Hematopoietic multipotent progenitor cell treated with erythropoietin and hydrocortisone succinate and interleukin-3 and kit ligand, for 15 days (in vitro differentiated cells): ENCODE measurements at places on chromosomes 2 and 18.

DNA sequence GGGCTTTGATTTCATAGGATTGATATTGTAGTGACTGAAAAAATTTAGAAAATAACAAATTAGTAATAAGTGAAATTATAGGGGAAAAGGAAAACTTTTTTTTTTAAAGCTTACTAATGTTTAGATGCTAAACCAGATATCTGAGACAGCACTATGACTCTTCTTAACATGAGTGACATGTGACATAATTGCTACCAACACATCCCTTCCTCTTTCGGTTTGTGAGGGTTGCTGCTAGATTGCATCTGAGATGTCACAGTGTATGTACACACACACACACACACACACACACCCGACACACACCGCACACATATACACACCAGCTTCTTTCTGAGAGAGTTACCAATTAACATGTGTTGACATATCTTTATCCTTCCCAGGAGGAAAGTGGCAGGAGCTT, 18.0 kb downstream of the RAPGEF4 start:
- no peak for DNase-seq

DNA sequence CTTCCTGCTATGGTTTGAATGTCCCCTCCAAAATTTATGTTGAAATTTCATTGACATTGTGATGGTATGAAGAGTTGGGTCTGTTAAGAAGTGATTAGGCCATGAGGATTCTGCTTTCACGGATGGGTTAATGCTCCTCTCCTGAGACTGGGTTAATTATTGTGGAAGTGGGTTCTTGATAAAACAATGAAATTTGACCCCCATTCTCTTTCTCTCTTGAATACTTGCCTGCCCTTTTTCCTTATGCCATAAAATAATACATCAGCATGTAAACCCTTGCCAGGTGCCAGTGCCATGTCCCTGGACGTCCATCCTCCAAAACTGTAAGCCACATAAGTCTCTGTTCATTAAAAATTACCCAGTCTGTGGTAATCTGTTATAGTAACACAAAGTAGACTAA, 352.8 kb downstream of the LRRTM4 start:
- DNase-seq, result no peak

DNA sequence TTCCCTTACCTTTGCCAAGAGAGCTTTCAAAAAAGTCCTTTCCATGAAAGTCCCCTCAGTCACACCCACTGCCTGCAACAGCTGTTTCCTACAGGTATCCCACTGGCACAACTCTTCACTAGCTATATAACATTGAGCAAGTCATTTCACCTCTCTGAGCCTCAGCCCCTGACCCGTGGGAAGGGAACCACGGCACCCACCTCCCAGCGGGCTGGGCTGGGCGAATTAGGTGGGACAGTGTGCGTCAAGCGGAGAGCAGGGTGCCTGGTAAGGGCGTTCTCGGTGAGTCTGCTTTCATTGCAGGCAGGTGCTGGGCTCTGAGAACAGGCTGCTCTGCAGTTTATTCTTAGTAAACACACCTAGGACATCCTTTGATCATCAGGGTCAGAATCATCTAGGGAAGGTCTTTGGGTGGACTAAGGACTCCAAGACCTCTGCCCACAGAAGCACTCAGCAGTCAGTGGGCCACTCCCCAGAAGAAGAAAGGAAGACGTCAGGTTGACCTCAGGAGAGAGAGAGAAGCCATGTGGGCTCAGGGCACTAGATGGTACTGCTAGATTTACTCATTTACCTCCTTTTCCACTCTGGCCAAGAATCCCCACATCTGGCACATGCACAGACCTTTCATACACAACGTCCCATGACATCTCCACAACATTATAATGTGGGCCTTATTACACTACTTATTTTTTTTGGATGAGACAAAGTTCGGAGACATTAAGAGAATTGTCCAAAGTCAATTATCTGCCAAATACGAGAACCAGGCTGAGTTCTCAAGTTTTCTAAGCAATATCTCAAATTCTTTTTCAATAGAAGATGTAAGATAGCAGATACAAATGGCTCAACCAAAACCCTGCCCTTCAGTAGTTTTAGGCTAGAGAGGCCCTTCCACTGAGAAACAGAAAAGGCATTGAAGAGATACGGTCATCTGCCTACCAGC, 79.9 kb downstream of the GALNT14 start:
- no peak for DNase-seq

DNA sequence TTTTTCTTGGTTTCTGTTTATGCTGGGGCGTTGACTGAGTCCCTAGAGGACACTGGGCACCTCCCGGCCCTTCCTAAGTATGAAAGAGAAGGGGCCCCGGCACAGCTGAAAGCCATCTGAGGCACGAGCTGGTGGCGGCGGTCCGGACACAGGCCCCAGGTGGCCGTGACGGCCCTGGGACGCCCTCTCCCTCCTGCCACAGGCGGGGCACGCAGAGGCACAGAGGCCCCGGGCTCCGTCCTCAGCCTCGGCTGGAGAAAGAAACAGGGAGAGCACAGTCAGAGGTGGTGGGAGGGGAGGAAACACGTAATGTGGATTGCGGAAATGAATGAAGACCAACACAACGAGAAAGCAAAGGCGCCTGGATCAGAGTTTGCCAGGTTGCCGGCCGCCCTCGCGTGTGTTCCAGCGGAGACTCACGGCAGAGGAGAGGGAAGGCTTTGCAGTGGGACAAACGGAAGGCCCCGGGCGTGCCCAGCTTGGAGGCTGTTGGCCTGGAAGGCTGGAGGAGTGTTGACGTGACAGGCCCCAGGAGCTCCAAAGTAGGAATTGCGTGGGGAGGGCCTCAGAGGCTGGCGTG, 119.1 kb downstream of the PTGR3 start:
- DNase-seq, result no peak

GRCh38 chr2:32772638-32773447, 145.0 kb downstream of the TTC27 start:
- DNase-seq, result peak; percentile 46

DNA sequence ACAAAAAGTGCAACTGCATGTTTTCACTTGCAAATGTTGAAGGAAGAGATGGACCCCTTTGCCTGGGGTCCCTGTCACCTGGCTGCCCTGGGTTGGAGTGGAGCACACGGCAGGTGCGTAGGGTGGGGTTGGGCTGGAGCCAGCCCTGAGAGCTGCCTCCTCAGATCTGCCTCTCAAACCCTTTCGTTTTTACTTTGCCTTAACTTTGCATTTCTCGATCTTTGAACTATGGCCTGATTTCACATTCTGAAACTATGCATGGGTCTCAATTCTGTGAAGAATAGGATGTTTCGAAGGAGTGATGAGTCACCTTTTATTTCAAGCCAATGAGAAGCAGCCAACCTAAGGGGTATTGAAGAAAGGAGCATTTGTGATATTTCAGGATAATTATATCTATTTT, 132.8 kb downstream of the ACOXL start:
- DNase-seq, result no peak

GRCh38 chr2:68448671-68449653, 18.1 kb downstream of the FBXO48 start:
- DNase-seq, result no peak

GRCh38 chr2:190250421-190250820, 69.2 kb downstream of the HIBCH start:
- no peak for DNase-seq

DNA sequence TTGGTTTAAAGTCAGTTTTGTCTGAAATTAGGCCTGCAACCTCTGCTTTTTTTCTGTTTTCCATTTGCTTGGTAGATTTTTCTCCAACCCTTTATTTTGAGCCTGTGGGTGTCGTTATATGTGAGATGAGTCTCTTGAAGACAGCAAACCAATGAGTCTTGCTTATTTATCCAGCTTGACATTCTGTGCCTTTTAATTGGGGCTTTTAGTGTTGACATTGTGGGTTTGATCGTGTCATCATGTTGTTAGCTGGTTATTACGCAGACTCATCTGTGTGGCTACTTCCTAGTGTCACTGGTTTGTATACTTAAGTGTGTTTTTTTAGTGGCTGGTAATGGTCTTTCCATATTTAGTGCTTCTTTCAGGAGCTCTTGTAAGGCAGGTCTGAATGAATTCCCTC, 18.8 kb downstream of the TMEM87B start:
- no peak for DNase-seq

DNA sequence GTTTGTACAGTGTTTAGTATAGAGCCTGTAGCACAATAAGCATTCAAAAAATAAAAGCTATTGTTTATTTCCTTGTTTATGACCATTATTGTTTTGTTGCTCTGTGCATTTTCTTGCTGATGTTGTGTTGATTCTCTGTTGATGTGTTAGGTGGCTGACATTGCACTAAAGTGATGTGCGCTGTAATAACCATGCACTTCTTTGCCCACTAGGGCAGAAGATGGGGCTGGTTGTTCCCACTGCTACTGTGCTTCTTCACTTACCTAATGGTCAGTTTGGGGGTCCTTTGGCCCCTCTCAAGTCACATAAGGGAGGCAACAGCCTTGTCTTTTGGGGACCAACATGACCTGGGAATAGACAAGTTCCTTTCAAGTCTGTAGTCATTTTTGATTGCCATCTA, 6.0 kb downstream of the SCG2 start:
- no peak for DNase-seq

GRCh38 chr2:151664520-151664919, 69.8 kb downstream of the NEB start:
- no peak for DNase-seq

GRCh38 chr2:177325554-177325953, 61.0 kb upstream of the NFE2L2 start:
- DNase-seq, result no peak

- DNase-seq, result no peak
Measured at GRCh38 chr2:8452296-8452695, 229.6 kb upstream of the ID2 start.

DNA sequence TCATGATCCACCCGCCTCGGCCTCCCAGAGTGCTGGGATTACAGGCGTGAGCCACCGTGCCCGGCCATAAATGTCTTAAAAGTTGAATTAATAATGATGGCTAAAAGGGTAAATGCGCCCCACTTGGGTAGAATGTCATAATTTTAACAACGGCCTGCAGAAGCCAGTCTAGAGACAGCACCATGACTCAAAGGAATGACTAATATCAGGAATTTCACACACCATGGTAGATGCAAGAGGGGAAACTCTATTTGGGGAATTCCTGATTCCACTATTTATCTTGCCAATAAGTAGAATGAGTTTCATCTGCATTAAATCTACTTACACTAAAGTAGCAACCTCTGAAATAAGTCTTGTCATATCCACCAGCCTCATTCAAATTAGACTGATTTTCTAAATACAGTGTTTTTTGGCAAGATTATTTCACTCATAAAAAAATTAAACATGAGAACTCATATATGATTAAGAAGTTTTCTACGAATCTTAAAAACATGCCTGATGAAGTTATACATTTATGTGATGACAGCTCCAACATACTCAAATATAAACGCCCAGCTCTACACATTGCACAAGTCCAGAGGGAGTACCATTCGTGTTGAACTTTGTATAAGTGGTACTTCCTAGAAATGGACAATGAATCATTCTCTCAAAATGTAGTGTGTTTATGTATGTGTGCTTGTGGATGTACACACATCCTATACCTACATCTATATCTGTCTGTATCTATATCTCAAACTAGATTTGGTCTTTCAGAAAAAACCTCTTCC, 309.7 kb downstream of the IRS1 start:
- no peak for DNase-seq

DNA sequence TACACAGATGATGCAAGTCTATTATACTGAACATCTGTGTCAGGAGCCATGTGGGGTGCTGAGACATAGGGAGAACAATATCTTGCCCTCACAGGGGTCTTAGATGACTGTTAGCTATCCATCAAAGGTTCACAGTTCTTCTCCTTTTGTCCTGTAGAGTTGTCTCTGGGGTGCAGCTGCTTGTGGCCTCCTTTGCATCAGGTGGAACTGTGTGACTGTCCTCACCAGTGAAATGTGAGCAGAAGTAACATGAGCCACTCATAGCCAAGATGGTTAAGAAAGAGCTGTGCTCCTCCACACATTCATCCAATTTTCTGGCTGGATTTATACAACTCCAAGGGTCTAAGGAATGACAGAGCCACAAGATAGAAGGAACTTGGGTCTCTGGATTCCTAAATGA, 56.0 kb upstream of the ST8SIA3 start:
- no peak for DNase-seq

DNA sequence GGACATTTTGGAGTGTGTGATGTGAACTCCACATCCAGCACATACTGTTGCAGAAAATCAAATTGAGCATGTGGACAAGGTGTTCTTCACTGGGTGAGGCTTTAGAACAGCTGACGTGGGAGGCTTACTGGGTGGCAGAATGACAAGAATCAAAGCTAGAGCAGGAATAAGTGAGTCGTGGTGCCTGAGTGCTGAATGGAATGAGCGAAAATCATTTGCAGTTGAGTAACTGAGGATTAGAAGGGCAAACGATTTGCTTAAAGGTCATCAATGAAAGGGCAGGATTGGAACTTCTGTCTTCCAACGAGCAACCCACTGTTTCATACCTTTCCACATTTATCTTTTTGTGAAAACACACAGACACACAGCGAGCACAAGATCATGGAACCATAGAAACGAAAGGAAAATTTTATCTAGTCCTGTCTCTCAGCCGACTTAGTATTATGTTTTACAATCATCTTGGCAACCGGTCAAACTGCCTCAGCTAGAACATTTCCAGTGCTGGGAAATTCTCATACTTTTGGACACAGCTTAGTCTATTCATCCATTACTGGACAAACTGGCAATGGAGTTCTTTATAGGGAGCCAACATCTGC, 7.2 kb upstream of the DAW1 start:
- DNase-seq, result no peak

- no peak for DNase-seq
Measured at GRCh38 chr2:103738606-103739005, 976.8 kb downstream of the TMEM182 start.

- no peak for DNase-seq
Measured at GRCh38 chr2:36423172-36423571, 67.6 kb downstream of the CRIM1 start.

GRCh38 chr2:74186038-74186437, 7.4 kb upstream of the MOB1A start:
- peak; percentile 33 for DNase-seq

GRCh38 chr18:46488471-46489213, 168.4 kb downstream of the LOXHD1 start:
- DNase-seq, result no peak

DNA sequence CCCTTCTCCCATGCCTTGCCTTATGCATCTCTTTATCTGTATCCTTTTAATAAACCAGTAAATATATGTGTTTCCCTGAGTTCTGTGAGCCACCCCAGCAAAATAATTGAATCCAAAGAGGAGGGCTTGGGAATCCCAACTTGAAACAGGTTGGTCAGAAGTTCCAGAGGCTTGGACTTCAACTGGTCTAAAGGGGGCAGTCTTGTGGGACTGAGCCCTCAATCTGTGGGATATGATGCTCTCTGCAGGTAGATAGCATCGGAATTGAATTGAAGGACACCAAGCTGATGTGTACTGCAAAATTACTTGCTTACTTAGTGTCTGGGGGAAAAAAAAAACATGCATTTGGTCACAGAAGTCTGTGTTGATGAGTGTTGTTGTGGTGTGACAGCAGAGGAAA, 1033.5 kb upstream of the TMEFF2 start:
- DNase-seq, result no peak

- no peak for DNase-seq
Measured at GRCh38 chr18:7068871-7069590, 48.6 kb downstream of the LAMA1 start.

DNA sequence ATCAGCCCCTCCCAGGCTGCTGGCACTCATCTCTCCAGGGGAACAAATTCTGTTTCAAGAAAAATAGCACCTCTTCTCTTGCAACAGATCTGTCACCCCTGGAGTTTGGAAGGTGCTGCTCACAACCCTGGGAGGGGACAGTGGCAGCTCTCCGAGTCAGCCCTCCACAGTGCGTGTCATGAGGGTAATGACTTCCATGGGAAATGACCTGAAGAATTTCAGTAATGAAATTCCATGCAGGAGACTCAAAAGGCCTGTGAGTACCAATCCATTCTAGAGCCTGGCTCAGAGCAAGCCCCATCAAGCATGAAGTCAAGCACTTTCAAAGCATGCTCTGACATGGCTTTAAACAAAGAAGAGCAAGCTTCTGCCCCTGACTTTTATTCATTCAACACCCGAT, 276.3 kb upstream of the PARD3B start:
- DNase-seq, result no peak
